ENCODE measurements at places on chromosomes 6 and 20.
A peak's percentile ranks its signal among the peaks of the same experiment; 100 is the strongest.

DNA sequence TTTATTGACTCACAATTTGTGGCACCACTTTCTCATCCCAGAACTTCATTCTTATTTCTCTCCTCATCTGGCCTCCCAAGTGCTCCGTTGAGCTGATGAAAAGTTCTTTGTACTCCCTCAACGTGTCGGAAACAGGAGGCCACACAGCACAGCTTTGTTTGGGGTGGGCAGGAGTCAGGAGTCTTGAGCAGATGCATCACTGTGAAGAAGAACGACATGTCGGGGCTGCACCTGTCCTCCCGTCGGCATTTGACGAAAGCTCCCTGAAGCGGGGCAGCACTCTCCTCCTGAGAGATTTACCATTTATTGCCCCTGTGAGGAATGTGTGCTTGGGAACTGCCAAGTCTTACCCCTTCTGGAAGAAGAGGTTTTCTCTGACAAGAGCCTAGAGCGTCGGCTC is 28.1 kb downstream of the TAF8 start:
- no peak for DNase-seq

DNA sequence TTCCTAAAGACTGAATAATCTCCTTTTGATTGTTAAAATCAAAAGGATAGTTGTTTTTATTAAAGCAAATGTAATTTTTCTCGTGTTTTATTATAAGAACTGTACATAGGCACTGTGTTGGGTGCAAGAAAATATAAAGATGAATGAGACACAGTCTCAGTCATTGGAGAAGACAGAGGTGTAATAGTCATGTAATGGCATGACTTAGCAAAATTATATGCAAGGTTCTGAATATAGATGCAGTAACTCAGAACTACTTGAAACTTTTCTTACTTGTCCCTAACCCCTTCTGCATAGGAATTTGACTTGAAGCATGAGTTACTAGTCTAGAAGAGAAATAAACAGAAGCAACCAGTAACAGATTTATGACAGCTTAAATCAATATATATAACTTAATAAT is 14.9 kb downstream of the WTAP start:
- DNase-seq = no peak

GRCh38 chr20:61759286-61760065 is 306.2 kb downstream of the TAF4 start:
- no peak for DNase-seq

- peak; percentile 29 for DNase-seq
Observed at GRCh38 chr20:43187476-43188233, 2.1 kb downstream of the PTPRT start.

DNA sequence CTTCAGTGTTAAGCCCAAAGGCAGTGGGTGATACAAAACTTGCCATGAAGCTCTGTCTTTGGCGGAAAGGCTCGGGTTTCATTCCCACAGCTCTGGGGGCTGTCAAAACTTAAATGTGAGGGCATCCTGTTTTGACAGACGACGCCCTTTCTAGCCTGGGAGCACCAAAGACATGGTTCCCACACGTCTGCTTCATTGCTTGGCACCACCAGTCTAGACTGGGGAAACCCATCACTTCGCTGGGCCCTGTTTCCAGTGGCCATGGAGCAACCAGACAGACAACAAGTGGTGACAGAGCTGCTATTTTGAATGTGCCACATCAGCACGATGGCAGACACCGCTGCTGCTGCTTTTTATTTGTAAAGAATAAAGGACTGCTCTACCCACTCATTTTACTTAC is 127.5 kb downstream of the SASH1 start:
- DNase-seq = no peak

- peak; percentile 41 for DNase-seq
Observed at GRCh38 chr20:31833130-31833930, 12.1 kb downstream of the FOXS1 start.

GRCh38 chr6:2480267-2480966 is 235.0 kb upstream of the GMDS start:
- no peak for DNase-seq
